Fibroblast of skin of right biceps (primary cell): ENCODE measurements at places on chromosomes 3 and 15.

DNA sequence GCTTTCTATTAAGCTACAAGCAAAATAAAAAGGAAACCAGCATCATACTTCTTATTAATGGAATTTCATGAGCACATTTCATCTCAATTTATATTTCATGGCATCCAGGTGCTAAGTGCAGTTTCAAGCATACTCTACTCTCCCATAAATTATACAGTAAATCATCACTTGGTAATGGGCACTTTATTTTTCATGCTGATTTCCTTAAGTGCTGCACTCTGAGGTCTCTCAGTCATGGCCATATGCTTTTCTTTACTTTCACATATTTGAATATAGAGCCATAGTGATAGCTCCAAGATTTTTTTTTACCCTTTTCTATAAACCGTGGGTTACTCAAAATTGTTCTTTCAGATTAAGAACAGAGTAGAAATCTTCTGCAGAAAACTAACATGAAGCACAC is 1505.7 kb upstream of the CADM2 start:
- DNase-seq, result no peak

GRCh38 chr3:126132751-126133511 is 47.5 kb downstream of the ALDH1L1 start:
- DNase-seq, result peak; percentile 9

- peak; percentile 14 for DNase-seq
These were observed 446.8 kb upstream of the DPH6 start for GRCh38 chr15:35992791-35993190.

- DNase-seq, result no peak
These were observed 20.5 kb downstream of the ATRIP start for GRCh38 chr3:48467110-48467454.

GRCh38 chr3:172201136-172201869 is 161.9 kb downstream of the FNDC3B start:
- DNase-seq, result peak; percentile 91

DNA sequence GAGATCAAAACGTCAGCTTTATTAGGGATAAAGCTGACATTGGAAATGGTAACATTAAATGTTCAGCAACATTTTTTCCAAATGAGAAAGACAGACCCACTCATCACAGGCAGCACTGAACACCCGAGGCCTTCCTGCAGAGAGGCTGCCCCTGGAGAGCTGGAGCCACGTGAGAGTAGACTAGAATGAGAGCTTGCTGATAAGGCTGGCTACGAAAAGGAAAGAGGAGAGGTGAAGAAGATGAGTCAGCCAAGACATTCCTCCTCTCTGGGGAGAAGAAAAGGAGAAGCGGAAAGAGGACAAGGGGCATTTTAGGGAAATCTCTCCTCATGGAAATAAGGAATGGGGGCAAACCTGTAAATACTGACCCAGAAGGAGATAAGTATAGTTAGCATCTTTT is 7.3 kb downstream of the CYP19A1 start:
- DNase-seq, result peak; percentile 44

DNA sequence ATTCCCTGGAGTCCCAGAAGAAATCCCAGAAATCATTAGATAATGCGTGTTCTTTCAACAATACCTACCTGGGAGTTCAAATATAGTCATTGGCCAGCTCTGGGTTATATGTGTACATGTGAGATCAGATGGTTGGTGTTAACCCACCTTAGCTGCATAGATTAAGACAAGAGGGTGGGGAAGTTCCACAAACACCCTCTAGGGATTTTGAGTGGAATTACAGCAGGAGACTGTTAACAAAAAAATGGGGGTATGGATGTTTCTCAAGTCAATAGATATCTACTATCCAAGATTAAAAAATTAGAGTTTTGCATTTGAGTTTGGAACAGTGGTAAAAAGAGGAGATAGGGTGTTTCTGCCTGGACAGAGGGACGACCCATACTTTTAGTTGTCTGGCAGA is 282.5 kb upstream of the CNTN3 start:
- DNase-seq, result peak; percentile 11

DNA sequence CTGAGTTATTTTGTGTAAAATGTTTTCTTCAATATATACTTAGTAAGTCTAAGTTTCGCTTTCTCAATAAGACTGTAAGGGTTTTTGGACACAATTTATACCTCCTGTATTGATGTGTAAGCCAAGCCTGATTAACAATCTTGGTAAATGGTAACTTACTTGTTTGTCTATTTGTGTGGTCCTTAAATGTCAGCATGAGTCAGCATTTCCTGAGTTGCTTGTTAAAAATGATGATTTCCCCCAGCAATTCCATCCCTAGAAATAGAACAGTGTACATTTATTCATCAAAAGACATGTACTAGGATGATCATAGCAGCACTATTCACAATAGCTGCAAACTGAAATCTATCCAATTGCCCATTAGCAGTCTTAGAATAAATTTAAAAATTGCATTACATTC is 53.4 kb upstream of the LRIG1 start:
- peak; percentile 74 for DNase-seq
